ENCODE measurements at places on chromosomes 1 and 21. TPM values are rescaled to one million over a fixed set of nuclear protein-coding genes. Genes with fewer than 3 reads are reported as not detected.

DNA sequence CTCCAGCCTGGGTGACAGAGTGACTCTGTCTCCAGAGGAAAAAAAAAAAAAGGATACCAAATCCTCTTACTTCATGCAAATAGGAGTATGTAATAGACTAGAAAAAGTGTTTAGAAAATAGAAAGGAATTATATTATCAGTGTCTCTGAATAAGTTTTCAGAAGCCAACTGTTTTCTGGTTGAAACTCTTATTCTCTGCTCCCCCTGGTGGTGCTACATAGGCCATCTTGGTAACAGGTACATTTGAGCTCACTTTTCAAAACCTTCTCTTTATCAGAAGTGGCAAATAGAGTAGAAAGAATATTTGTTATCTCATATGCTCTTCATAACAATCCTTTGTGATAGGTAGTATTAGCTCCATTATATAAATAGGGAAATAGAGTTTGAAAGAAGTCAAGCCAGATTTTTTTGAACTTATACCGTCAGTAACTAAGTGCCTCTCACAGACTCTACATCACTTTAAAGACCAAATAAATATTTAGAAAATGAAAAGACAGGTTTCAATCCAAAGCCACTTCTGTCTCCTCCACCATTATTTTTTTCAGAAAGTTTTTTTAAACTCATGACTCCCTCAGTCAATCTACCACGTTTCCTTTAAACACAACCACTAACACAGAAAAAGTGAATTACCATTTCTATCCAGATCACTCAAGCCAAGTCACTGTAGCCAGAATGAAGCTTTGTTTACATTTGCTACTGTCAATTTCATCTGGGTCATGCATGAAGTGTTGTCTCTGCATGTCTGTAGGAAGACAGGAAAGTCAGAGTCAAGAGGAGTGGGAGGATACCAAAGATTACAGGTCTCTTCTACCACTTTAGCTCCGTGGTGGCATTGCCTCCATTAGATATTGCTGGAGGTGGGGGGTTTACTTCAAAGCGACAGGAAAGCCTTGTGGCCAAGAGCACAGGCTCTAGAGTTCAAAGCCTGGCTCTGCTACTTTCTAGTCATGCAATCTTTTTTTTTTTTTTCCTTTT is 45.6 kb downstream of the IL23R start:
- DNase-seq, result peak; percentile 17

DNA sequence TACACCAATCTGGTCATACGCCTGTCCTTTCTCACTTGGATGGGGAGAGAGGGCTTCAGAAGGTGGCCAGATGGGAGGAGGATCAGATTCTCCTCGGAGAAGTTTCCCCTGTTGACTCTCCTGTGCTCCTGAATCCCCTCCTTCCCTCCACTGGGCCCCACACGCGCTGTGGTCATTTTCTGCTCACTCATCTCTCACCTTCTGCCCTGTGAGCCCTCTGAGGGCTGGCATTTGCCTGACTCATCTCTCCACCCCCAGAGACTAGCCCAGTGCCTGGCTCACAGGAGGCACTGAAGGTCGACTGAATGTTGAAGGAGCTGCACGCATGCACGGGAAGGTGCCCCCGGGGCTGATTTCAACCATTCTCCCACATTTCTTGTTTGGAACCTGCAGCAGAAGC is 14.2 kb downstream of the ABCA4 start:
- peak; percentile 55 for DNase-seq

DNA sequence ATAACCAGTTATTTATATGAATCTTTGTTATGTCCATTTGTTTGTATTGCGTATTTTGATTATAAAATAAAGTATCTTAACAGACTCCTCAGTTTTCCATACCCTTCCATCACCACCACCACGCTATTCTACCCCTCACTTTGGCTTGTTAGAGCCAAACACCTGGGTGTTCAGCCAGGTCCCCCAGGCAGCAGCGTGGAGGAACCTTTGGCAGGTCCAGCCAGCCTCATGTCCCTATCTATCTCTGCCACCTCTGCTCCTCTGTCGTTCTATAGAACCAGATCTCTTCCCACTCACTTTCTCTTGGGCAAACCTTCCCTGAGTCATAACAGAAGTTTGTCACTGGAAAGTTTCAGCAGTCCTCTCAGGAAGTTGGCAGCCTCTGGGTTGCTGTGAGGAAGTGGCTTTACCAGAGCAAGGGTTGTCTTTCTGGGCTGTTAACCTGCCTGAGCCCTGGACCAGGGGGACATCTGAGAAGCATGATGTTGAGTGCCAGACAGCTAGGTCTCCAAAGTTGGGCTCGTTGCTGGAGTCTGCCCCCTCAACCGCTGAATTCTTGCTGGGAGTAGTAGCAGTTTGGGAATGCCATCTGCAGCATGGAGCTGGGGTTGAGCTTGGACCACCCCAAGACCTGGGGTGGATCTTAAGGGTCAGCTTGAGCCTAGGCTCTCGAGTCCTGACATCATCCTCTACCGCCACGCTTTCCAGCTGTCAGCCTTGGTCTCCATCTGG is 996 bp upstream of the SH3BGRL3 start:
- peak; percentile 81 for DNase-seq

DNA sequence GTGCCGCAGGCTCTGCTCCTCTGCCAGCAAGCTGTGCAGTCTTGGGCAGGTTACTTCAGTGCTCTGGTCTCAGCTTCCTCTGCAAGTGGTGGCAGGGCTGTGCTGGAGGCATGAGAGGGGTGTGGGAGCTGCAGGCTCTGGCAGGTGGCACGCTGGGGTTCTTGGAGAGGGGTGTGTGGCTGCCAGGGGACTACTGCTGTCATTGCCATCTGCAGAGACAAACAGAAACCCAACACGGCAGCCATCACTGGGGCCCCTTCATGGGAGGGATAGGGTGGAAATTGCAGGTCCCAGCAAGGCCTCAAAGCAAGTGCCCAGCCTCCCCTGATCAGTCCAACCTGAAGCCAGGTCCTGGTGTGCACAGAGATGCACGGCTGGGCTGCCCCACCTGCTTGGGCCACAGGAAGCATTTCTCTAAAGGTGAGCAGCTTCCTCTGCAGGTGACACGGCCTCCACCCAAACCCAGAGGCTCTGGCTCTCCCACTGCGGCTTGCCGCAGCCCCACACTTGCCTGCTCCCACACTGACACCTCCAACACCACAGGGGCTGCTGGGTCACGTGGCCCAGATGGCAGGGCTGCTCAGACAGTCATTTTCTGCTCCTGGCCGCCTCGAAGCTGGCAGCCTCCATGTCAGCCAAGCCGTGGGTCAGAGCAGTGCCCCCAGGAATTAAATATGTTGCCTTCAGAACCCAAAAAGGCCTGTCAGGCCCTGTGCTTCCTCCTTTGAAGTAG is 4.1 kb upstream of the COL6A2 start:
- no peak for DNase-seq

GRCh38 chr1:98045767-98046641 is 125.2 kb upstream of the DPYD start:
- DNase-seq, result peak; percentile 65

GRCh38 chr1:37861151-37861550 is 1.8 kb upstream of the MTF1 start:
- DNase-seq, result no peak

The CDC7 gene
- 26.2 TPM for total RNA-seq

GRCh38 chr1:89790592-89790991 is 30.2 kb upstream of the LRRC8D start:
- DNase-seq, result no peak

GRCh38 chr1:35449334-35450008 is 107.7 kb downstream of the KIAA0319L start:
- DNase-seq, result peak; percentile 80

DNA sequence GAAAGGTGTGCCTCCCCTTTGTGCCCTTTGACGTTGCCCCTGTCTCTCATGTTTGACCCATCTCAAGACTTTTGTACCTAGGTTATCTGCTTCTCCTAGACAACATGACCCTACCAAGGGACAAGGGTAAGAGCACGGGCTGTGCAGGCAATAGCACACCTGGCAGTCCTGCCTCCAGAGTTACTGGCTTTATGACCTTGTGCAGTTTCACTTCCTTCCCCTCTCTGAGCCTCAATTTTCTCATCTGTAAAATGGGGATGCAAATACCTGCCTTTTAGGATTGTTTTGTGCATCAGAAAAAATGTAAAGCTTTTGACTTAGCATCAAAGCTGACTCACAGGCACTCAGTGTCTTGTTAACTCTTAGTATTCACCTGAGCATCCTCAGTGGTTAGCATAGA is 36.4 kb downstream of the ELK4 start:
- DNase-seq, result no peak

DNA sequence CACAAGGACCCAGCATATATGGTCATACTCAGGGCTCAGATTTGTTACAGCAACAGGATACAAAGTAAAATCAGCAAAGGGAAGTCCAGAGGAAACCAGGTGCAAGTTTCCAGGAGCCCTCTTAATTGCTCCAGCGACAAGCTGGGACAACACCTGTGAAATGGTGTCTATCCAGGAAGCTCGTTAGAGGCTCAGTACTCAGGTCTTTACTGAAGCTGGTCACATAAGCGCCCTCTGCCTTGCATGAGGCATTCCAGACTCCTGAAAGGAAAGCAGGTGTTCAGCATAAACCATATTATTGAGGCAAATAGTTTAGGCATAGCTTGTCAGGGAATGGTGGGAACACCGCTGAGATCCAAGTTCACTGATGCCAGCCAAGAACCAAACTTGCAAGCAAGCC is 231.0 kb downstream of the SLC35F3 start:
- no peak for DNase-seq

DNA sequence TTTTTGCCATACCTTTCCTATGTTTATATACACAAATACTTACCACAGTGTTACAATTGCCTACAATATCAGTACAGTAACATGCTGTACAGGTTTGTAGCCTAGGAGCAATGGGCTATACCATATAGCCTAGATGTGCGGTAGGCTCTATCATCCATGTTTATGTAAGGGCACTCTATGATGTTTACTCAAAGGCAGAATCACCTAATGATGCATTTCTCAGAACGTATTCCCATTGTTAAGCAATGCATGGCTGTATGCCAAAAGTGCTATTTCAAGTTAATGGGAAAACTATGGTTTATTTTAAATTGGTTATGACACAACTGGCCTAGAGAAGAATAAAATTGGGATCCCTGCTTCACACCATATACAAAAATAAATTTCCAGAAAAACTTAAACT is 36.9 kb upstream of the DISP1 start:
- DNase-seq, result no peak
